ENCODE measurements at places on chromosomes 5 and 9.

- DNase-seq = no peak
Observed at GRCh38 chr5:16628376-16628775, 11.6 kb upstream of the RETREG1 start.

- DNase-seq = no peak
Observed at GRCh38 chr9:94904806-94905205, 178.3 kb downstream of the AOPEP start.

DNA sequence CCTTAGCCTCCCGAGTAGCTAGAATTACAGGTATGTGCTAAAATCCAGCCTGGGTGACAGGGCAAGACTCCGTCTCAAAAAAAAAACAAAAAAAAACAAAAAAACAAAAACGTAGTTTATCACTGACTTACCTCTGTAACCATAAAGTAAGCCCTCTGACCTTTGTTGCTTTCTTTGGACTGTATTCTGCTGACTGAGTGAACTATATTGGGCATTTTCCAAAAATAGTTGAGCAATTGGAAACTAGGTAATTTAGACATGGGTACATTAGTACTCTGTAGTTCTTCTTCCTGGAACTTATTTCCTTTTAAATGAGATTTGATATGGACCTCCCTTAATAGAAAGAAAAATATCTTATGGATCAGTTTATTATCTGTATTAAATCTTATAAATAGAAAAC, 66.6 kb downstream of the ANKHD1 start:
- DNase-seq = no peak

- DNase-seq = no peak
Observed at GRCh38 chr5:155416765-155417164, 403.2 kb downstream of the KIF4B start.

DNA sequence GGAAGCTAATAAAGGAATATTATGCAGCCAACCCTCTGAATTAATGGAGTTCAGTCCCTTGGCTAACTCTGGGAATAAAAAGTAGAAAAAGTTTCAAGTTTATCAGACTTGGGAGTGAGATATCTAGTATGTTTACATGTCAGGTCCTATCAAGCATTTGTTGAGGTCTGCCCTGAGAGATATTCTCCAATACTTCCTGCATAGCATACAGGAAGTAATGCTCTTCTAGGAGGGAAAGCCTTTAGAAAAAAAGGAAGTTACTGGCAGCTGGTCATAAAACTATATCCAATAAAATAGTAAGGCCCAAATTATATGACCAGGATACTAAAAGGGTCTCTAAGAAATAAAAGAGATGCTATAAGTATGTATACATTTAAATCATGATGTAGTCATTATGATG, 594.1 kb upstream of the FTMT start:
- DNase-seq = no peak

- no peak for DNase-seq
Observed at GRCh38 chr5:60410427-60410826, 289.5 kb downstream of the DEPDC1B start.

DNA sequence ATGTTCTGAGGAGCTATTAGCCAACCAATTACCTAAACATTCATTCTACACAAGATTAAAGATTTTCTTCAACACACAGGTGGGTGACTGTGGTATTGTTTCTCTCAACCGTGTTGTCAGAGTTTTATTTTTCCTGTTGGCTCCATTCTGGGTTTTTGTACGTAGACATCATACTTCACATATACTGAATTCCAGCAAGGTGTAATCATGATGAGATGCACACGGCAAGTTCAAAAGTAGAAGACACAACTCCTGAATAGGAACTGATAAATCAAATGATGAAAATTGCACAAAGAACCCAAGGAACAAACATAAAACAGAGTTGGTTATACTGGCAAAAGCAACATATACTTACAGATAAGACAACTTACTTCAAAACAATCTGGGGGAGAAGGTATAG, 40.2 kb upstream of the RANBP6 start:
- no peak for DNase-seq

DNA sequence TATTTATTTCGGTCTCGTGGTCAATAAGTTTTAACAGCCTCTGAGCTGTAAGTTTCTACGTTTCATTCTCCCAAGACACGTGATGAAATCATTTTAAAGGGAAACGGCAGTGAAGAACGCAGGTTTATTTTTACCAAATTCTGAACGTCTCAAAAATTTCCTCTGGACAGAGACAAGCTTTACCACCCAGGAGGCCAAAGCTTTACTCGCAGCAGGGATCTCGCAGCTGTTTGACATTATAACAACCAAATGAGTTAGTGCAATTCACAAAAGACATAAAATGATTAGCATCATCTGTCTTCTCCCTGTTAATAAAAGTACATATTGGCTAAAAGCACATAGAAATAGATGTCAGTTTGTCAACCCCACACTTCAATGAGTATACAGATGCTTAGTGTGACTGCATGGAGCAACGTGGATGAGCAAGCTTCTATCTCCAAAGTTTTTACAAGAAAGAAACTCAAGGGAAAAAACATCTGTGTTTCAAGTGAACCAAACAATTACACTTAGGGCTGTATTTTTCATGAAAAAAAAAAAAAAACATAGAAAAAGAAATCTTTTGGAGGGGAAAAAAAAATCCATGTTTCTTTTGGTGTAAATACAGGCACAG, 2.5 kb downstream of the SEMA5A start:
- DNase-seq = no peak

DNA sequence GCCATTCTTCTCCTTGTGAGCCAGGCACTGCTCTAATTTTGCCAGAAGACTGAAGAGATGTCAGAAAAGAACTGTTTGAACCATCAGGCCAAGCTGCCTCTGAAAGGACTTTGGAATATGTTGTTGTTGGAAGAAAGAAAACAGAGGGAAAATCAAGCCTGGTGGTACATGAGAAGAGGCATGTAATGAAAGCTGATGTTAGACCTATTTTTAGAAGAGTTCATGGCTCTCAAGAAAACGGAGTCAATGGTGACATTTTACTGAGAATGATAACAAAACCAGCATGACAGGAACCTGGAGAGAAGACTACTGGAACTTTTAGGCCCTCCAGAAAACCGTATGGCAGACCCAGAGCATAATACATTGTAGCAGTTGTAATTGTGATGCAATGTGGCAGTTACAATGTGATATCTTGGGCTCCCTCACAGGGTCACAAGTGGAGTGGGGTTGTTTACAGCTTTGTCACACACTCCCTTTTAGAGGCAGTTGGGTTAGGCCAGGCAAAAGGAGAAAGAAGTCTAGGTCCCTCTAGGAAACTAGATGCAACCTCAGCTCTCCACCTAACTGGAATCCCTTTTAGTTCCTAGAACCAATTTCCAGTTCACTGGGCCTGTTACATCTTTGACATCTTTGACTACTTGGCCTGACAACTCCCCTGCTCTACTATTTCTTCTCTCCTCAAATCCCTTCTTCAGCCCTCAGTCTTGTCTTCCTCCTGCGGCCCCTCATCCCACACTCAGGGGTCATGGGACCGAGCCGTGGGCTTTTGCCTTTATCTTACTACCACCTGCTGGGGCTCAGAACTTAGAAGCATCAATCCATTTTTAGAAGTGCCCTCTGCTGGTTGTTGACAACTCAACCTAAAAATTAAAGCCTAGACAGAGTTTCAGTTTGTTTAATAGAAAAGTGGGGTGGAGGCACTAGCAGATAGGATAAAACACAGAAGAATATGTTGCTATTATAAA, 61.2 kb upstream of the JAK2 start:
- DNase-seq = peak; percentile 62

- DNase-seq = no peak
Observed at GRCh38 chr5:120217001-120217400, 247.1 kb upstream of the PRR16 start.

GRCh38 chr5:15009420-15009819, 137.8 kb upstream of the ANKH start:
- DNase-seq = peak; percentile 67

- DNase-seq = no peak
Observed at GRCh38 chr5:94326586-94326985, 291.8 kb downstream of the KIAA0825 start.

- DNase-seq = no peak
Observed at GRCh38 chr5:8829323-8830029, 716.4 kb downstream of the SEMA5A start.

DNA sequence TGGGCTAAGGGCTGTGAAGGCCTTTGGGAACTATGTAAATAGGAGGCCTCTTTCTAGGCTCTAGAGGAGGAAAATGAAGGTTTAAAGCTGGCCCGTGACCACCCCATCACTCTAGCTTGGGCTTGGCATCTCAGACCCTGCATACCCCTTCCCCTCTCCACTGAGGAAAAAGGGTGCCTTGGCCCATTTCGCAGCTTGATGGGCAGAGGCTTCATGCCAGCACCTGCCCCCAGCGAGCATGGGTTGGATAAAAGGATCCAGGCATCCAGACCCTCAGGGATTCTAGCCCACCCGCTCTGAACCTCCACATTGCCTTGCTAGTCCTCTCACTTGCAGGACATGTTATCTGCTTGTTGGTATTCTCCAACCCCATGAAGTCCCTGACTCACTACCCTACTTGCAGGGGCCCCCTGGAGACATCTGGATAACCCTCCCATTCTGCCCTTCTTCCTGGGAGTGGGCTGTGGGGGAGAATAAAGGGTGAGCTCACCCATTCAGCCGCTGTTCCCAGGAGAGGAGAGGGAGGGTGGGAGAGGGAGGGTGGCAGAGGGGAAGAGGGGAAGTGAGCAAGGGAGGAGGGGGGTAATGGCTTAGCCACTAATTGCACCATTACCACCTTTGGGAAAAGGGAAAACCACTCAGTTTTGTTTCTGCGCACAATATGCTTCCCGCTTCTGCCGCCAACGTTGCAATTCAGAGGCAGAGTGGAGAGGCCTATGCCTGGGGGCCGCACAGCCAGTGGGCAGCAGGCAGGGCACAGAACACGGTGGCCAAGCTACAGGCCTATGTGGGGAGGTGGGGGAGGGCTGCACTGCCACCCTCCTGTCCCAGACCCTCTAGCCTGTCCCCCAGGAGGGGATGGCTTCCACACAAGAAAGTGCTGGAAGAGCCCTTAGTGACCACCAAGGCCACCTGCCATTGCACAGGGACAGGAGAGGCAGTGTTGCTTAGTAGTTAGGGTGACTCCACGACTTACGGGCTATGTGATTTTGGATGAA, 2.1 kb upstream of the CAMK2A start:
- DNase-seq = no peak

DNA sequence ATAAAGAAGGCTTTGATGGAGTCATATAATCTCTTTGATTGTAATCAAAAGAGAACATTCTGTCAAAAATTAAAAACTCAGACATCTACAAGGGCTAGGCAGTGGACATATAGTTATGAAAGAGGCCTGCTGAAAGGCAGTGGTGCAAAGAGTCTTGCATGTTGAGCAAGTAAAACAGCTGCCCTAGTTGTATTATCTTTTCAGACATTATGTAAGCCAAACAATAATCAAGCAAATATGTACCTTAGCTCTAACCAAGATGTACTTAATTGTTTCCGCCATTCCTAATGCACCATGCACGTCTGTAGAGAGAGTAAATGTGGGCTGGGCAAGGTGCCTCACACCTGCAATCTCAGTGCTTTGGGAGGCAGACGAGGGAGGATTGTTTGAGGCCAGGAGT, 14.3 kb downstream of the GAPT start:
- DNase-seq = no peak
